Stimulated activated CD4-positive, alpha-beta T cell treated with anti-CD3 and anti-CD28 coated beads, Interleukin-4, amount 100 ng/mL, for 48 hours (primary cell): ENCODE measurements at places on chromosomes 5 and 9.

GRCh38 chr5:78653681-78654366, 5.3 kb upstream of the LHFPL2 start:
- no peak for DNase-seq

GRCh38 chr9:89313842-89314241, 2.8 kb downstream of the CKS2 start:
- no peak for DNase-seq

- DNase-seq = no peak
Observed at GRCh38 chr9:95087659-95088242, 229.8 kb downstream of the FANCC start.

- peak; percentile 30 for DNase-seq
Observed at GRCh38 chr5:129664336-129664937, 83.5 kb upstream of the MINAR2 start.

GRCh38 chr5:35622974-35623373, 5.3 kb downstream of the SPEF2 start:
- DNase-seq = no peak

GRCh38 chr5:109454731-109455505, 45.1 kb upstream of the PJA2 start:
- no peak for DNase-seq

DNA sequence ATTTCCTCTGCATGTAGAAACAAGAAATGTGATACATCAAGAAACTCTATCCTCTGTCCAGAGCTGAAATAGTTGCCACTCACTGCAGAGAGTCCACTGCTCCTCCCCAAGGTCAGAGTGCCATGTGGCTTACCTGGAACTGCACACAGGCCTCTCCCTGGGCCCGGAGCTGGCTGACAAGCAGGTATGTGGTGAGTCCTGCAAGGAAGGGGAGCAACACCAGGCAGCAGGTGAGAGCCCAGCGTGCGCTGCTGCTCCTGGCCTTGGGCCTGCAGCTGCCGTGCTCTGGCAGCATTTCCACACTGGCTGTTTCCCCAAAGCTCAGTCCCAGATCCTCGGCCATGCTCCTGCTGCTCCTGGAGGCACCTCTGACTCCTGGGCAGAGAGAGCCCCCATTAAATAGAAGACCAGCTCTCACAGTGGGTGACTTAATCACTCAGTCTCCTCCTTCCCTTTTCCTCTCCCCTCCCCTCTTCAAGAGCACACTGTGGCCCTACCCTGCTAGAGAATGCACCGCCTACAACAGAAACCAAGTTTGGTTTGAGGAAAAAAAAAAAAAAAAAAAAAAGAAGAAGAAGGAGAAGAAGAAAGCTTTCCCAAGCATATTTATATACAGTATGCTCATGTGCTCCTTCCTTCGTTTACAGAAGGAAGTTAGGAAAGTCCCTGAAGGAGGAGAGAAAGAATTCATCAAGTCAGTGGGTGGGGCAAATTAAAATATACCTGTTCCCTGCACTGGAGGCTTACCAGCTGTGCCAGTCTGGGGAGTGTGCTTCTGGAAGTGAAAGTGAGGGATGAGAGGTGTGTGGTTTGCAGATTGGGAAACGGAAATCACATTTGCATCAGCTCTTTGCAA, at the start of gene TNFSF15:
TNFSF15 (minus strand) TSS at position 370 of the 856 bp plus-strand sequence; CDS start at position 343, 27 bp downstream.
- no peak for DNase-seq

DNA sequence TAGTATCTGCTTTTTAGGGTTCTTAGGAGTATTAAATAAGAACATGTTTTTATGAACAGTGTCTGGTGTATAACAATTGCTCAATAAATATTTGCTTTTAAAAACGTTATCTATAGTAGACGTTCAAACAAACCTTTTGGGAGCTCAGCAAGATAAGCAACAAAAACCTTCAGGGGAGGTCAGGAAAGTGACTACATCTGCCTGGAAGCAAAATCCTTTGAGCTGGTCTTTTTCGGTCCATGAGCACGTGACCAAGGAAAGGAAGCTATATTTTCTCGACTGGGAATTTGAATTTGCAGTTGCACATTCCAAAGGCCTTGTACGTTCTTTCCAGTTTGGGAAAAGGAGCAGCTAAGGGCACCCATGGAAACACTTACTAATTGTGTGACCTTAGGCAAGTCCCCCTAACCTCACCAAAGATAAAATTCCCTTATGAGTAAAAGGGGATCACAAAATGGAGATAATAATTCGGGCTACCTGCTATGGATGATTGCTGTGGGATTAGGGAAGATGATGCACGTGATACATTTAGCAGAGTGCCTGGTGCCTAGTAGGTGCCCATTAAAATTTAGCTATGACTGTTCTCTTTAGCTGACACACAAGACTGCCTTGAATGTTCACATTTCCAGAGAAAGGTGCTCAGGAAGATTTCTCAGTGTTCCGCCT, 45.4 kb downstream of the PTTG1 start:
- no peak for DNase-seq

DNA sequence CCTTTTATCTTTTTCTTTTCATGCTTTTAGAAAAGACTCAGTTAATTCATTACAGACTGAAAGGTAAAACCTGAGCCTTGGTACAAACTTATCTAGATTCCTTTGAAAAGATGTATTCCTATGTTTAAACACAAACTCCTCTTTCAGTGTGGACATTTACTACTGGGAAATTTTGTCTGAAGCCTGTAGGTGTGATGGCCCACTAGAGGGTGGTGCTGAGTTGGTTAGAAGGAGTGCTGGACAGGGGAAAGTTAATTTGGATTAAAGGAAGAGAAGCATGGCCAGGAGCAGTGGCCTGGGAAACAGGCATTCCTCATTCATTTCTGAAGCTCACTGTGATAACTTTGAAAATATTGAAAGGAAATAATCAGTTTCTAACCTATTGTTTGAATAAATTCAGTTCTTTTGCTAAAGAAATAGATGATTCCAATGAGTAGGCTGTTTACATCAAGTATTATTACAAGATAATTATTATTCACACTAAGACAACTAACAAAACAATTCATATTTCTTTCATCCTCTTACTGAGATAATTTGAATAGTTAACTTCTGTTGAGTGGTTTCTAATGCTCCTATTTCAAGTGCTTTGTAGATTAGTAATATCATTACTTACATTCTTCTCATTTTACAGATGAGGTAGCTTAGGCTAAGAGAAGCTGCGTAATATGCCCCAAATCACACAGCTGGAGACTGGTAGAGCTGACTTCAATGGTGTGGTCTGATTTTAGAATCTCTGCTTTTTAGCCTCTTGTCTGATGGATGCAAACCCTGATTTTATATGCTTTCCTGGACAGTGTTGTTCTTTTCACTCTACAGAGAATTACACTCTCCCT, 150.9 kb downstream of the ADGRV1 start:
- no peak for DNase-seq

DNA sequence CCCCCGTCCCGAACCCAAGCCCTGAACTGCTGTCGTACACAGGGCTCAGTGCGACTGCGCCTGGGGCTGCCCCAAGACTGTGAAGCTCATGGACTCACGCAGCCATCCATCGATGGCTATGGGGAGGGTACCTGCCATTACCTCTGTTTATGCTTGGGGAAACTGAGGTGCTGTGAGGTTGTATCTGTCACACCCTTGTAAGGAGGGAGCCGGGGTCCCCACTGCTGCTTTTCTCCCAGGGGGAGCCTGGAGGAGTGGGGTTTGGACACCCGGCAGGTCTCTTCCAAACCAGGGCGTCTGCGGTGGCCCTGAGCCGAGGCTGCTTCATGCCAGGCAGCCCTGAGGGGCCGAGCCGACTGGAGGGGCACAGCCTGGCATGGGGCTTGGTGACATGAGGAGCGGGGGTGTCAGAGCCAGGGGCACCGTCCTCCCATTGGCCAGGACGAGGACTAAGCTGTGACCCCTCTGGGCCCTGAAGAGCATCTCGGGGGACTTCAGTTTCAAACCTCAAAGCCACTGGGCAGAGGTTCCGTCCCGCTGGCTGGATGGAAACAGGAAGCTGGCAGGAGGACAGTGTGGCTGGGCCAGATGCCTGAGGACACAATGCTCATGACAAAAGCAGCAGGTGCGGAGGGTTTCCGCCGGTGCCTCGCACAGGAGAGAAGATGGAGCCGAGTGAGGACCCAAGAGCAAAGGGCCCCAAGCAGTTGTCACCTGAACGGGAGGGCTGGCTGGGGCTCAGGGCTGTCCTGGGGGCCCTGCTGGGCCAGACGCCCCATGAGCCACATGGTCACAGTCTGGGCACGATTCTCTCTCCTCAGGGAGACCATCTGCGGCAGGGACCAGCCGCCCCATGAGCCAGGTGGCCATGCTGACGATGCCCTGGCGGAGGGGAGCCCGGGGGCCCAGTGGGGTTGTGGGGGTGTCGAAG, 54.4 kb upstream of the EXOC3 start:
- DNase-seq = no peak

DNA sequence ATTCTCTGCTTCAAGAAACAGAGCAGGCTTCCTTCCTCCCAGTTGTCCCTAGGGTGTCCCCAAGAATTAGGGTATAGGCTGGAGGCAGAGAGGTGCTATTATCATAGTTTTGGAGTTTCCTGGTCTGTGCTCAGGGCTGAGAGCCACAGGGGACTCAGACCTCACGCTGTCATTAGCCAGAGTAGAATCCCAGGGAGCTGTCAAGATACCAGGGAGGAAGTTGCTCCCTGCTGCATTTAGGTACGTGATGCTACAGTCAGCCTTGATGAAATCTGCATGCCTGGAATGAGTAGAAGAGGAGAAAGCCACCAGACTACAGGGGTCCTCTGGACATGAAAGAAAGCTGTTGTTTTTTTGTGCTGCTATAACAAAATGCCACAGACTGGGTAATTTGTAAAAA, 273.2 kb downstream of the SH3GL2 start:
- DNase-seq = no peak

GRCh38 chr5:31470608-31471007, 61.3 kb downstream of the DROSHA start:
- no peak for DNase-seq

GRCh38 chr9:137387114-137387890, 35.7 kb downstream of the EXD3 start:
- peak; percentile 11 for DNase-seq

GRCh38 chr5:160458806-160459800, 37.4 kb downstream of the PTTG1 start:
- no peak for DNase-seq

DNA sequence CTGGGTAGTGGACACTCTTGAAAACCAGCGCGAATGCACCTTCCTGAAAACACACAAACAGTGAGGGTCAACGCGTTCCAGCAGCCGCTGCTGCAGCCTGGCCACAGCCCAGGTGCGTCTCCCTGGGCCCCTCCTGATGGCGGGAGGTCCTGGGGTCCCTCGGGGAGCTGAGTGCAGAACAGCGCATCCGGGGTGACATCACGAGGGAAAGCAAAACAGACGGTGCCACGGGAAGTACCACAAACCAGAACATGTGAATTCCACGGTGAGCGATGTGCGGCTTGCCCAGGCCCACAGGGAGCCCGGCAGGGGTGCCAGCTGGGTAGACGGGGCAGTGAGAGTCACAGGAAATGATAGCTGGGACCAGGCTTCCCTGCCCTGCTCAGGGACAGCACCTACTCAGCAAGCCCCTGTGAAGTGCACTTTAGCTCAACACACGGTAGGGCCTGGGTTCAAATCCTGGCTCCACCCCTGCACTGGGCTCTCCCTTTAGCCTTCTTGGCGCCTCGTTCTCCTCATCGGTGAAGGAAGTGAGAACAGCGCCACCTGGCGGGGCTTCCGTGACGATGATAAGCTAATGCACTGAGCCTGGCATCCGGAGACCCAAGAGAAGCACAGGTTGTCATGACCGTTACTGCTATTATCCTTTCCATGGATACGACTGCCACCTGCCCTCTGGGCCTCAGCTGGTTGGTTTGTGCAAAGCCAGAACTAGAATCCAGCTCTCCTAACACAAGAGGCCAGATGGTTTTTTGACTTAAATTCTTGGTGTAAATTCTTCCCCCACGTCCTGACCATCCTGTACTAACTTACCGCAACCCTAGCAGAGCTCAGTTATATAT, 24.6 kb downstream of the GFPT2 start:
- DNase-seq = peak; percentile 83

DNA sequence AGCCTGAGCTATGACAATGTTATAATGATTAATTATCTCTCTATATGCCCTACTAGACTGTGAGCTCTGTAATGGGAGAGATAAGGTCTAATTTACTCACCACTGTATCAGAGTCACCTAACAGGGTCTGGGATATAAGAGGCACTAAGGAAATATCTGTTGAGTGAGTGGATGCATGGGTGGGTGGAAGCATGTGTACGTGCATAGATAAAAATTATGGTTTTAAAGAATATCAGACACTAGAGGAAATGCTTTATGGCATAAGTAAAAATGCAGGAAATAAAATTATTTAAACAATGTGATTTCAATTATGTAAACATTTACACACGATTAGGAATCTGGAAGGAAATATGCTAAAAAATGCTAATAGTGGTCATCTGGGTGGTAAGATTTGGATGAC, 137.8 kb downstream of the SPOCK1 start:
- DNase-seq = no peak

DNA sequence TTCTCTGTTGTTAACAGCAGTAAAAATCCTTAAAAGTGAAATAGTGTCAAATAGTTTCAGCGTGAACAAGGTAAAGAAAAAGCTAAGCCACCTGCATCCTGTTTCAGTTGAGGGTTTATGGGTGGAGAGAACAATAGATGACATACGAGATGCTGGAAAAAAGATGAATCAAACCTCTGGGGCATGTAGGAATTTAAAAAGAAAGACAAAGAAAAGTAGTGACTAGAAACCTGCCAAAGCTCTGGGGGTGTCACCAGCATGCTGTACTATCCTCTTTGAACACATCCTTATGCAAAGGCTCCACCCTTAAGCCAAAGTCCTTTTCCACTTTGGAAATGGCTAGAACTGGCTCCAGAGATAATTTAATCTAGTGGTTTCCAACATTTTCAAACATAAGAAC, 22.2 kb downstream of the SCAI start:
- DNase-seq = no peak

DNA sequence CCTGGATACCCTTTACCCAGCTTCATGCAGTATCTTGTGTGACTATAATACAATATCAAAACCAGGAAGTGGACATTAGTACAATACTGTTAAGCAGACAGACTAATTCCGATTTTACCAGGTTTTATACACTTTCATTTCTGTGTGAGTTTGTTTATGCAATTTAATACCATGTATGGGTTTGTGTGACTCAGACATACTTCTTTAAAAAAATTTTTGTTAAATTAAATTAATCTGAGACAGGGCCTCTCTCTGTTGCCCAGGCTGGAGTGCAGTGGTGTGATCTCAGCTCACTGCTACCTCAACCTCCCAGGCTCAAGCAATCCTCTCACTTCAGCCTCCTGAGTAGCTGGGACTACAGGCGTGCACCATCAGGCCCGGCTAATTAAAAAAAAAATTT, 156.8 kb downstream of the GAPVD1 start:
- no peak for DNase-seq

DNA sequence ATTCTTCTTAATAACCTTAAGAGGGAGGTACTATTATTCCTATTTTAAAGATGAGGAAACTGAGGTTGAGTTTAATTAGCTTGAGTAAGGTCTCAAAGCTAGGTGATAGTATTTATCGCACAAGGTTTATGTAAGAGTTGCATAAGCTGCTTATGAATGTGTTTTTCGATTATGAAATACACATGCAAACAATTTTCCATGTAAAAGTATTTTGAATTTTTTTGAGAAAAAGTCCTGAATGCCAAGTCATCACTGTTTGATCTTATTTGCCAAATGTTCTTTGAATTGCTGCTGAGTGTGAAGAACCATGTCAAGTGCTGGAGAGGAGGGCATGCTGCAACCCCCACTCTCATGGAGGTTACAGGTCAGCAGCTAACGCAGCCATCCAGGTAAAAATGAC, 174.4 kb downstream of the CARTPT start:
- DNase-seq = no peak

GRCh38 chr9:70493029-70493428, 78.6 kb upstream of the KLF9 start:
- no peak for DNase-seq

GRCh38 chr9:134870301-134870694, 10.3 kb upstream of the FCN2 start:
- DNase-seq = no peak

GRCh38 chr5:151562019-151562707, 29.0 kb downstream of the FAT2 start:
- no peak for DNase-seq
